ENCODE measurements at places on chromosomes 1 and 21.

DNA sequence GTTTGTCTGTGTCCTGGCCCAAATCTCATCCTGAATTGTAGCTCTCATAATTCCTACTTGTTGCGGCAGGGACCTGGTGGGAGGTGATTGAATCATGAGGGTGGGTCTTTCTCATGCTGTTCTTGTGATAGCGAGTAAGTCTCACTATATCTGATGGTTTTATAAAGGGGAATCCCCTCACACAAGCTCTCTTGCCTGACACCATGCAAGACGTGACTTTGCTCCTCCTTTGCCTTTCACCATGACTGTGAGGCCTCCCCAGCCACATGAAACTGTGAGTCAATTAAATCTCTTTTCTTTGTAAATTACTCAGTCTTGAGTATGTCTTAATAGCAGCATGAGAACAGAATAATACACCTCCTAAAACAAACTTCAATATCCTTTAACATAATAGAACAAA is 1065.6 kb downstream of the PLA2G4A start:
- no peak for DNase-seq

DNA sequence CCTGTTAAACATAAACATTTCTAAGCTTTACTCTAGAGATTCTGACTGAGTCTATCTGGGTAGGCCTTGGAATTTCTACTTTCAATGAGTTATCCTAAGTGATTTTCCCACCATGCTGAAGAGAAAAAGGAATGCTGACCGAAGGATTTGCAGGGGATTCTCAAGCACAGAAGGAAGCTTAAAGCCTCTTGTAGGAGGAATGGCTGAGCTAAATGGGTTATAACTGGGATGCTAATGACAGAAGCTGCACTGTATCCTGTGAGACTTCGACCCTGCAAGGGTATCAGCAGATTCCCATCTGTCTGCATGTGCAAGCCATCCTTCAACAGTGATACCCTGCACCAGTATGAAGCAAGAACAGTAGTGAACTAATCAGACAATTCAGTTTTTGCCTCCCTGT is 35.4 kb downstream of the SLC35D1 start:
- DNase-seq: no peak

GRCh38 chr1:178716111-178716510 is 8.9 kb upstream of the RALGPS2 start:
- no peak for DNase-seq

DNA sequence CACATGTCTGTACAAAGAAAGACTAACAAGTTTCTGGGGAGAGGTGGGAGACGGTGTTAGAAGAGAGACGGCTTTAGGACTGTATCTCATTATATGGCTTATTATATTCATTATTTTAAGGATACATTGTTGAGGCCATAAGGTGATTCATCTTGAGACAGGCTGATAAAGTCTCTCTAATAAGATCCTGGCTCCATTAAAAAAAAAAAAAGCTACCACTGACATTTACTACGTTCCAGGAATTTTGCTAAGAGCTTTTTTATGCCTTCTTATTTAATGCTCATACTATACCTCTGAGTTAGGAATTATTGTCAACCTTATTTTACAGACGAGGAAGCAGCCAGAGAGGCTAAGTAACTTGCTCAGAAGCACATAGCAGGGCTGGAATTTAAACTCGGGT is 173.7 kb downstream of the GABPA start:
- DNase-seq: no peak

GRCh38 chr1:24688621-24689195 is 45.6 kb downstream of the SRRM1 start:
- DNase-seq: no peak

GRCh38 chr1:19689856-19690255 is 25.2 kb downstream of the HTR6 start:
- no peak for DNase-seq
